ENCODE measurements at places on chromosomes 12 and 14.
A peak's percentile ranks its signal among the peaks of the same experiment; 100 is the strongest.

DNA sequence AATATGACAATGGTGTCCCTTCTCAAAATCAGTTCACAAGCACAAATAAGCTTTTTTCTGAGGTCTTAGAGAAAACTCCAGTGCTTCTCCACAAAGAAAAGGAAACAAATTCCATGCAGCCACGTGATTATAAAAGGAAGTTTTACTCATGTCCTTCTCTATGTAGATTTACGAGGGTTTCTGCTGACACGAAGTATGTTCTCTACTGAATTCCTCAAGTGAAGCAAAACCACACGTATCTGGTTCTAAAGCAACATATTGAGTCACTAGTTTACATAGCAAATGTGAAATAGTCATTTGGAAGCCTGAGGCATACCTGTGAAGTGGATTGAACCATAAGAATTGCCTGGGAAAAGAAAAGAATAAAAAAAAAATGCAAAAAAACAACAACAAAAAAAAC is 31.9 kb downstream of the BMP4 start:
- DNase-seq: no peak

- DNase-seq: no peak
Observed at GRCh38 chr12:130716969-130717366, 869 bp upstream of the RIMBP2 start.

DNA sequence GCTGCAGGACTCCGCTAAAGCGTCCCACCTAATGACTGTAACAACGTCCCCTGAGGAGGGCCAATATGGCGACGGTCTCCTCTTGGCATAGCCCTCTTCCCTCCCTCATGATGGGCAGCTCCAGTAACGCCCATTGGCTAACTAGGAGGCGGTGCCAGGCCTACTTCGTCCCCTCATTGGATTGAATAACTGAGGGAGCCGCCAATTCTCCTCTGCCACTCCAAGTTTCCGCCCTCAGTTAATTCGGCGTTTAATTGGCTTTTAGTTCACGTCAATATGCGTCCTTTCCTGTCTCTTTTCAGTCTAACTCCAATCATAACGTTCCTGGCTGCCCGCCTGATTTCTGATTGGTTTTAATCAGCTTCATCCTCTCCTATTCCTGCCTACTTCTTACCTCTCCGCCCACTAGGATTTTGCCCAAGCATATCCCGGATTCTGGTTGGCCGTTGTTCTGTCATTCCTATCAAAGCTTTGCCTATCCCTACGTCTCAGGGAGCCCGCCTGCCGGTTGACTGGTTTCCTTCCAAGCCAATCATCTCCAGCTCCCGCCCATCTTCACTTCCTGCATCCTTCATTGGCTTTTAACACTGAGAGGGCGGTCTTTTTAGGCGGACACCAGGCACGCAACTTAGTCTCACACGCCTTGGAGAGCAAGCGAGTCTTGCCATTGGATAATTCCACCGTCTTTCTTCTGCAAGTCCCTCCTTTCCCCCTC is 430 bp upstream of the SP1 start:
- peak; percentile 71 for DNase-seq

DNA sequence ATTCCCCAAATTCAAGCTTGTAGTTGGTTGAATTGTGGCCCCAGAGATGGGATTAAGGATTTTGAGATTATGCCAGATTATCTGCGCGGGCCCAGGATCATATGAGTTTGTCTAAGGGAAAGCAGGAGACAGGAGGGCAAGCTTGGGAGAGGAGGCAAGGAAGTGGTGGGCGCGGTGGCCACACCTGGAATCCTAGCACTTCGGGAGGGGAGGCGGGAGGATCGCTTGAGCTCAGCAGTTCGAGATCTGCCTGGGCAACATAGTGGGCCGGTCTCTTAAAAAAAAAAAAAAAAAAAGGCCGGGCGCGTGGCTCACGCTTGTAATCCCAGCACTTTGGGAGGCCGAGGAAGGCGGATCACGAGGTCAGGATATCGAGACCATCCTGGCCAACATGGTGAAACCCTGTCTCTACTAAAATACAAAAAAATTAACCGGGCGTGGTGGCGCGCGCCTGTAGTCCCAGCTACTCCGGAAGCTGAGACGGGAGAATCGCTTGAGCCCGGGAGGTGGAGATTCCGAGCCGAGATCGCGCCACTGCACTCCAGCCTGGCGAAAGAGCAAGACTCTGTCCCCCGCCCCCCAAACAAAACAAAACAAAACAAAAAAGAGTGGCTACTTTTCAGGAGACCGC is 881 bp upstream of the PUS1 start:
- DNase-seq: no peak

DNA sequence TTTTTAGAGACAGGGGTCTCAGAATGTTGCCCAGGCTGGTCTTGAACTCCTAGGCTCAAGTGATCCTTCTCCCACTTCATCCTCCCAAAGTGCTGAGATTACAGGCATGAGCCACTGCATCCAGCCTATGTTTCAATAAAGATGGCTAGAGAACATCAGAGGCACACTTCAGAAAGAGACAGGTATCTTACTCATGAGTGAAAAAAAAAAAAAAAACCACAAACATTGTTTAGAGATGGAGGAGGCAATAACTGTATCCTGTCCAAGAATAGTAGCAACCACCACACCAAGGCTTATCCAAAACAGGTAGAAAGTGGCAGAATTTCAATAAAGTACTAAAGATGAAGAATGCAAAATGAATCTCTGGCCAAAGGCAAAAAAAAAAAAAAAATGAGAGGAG is 30.3 kb downstream of the EEA1 start:
- DNase-seq: no peak

- DNase-seq: no peak
Observed at GRCh38 chr12:124194893-124195566, 99.9 kb upstream of the RFLNA start.

DNA sequence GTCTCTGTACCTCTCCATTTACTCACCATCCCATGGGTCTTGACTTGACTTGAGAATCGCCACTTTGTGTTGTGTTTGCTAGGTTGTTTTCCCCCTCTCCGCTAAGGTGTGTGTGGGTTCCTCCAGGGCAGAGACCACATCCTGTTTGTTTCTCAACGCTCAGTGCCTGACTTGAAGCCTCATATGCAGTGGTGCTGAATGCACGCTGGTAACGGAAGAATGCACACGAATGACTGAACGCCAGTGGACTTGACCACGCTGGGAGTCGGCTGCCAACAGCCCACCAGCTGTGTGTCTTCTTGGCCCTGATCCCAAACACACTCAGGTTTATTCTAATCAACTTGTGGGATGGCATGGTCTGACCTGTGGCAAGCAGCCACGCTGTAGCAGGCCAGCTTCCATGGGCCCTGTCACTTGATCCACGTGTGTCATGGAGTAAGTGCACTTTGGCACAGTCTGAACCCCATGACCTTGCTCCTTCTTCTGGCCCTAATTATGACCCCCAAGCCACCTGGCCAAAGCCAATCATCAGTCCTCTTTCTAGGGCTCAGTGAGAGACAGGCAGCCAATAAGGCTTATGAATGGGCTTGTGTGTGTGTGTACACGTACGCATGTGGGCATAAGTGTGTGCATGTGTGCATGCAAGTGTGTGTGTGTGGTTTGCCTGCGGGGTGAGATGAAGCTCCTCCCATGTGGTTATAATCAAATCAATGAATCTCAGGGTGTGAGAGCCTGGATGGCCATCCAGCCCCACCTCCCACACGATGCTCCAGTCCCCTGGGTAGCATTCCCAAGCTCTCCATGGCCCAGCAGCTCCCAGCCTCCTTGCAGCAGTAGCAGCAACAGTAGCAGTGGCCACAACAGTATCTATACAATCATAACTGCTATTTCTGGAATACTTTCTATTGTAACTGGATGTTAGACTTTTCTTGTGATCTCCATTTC is 6.4 kb upstream of the TC2N start:
- peak; percentile 59 for DNase-seq

DNA sequence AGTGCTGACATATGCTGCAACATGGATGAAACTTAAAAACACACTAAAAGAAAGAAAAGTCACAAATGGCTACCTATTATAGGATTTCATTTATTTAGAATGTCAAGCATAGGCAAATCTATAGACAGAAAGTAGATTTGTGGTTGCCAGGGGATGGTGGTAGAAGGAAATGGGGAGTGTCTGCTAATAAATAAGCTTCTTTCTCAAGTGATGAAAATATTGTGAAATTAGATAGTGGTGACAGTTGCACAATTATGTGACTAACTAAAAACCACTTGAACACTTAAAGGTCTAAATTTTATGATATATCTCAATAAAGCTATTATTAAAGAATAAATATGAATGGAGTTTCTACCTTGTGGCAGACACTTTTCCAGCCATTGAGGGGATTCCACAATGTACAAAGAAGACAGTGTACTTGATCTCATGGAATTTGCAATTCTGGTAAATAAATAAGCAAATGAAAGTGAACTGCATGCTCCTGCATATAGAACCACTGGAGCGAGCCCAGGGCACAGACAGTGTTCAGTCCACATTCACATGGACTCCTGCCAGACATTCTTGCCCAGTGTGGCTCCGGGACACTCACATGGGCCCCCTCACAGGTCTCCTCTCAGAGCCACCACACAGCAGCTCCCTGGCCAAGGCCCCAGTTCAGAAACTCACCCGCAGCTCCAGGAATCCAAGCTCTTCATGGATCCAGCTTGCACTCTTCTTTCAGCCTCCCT is 107.1 kb upstream of the ARID2 start:
- no peak for DNase-seq

GRCh38 chr12:84974155-84974815 is 61.7 kb upstream of the SLC6A15 start:
- no peak for DNase-seq

- DNase-seq: no peak
Observed at GRCh38 chr12:124229520-124229919, 65.4 kb upstream of the RFLNA start.

DNA sequence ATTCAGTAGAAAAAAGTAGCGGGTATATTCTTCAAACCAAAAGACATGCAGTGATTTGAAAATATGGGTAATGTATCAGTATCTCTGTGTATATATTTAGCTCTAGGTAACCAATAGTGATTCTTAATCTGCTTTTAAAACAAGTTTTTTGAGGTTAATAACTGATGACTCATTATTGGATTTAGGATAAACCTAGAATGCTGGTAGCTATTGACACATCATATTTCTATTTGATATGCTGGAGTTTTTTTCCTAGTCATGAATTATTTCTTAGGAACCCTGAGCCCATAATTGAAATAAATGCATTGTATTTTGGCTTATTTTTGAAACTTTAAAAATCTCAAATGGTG is 15.5 kb downstream of the ARF6 start:
- no peak for DNase-seq

- no peak for DNase-seq
Observed at GRCh38 chr12:14058717-14059116, 77.3 kb upstream of the GRIN2B start.

- no peak for DNase-seq
Observed at GRCh38 chr12:75505706-75506312, 5.6 kb downstream of the KRR1 start.

GRCh38 chr14:68806526-68807147 is 13.8 kb upstream of the ZFP36L1 start:
- no peak for DNase-seq

- no peak for DNase-seq
Observed at GRCh38 chr12:114847441-114848035, 163.6 kb upstream of the TBX3 start.

DNA sequence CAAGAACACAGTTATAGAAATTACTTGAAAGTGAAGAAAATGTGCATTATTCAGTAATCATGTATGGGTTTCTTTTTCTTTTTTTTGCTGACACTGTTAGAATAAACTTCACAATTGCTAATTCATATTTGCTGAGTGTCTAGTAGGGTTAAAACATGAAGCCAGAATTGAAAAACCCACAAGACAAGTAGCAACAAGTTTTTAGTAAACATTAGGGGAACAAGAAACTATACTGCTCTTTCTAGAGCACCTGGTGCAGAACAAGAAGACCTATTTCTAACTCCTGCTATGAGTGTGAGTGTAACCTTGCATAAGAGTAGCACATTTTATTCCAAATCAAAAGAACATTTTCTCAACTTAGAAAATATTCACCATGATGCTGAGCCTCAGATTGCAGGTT is 83.2 kb downstream of the ITPR2 start:
- DNase-seq: no peak

DNA sequence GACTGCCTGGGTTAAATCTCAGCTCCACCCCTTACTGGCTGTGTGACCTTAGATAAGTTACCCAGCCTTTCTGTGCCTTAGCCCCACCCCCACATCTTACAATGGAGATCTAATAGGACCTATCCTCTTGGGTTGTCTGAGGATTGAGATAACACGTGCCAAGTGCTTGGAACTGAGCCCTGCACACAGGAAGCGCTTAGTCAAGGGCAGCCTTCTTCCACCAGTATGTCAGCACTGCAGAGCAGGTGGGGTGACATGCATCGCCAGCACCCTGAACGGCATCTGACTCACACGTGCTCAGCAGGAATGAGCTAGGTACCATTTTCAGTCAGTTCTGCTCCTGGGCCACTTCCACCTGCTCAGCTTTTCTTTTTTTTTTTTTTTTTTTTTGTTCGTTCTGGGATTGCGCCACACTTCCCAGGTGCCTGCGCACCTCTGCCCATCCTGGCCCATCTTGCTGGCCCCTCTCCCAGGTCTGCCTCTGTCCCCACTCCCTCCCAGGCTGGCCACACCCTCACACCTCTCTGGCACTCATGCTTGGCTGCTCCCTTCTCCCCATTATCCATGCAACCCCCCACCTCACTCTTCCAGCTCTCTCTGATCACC is 19.6 kb downstream of the LGMN start:
- no peak for DNase-seq

DNA sequence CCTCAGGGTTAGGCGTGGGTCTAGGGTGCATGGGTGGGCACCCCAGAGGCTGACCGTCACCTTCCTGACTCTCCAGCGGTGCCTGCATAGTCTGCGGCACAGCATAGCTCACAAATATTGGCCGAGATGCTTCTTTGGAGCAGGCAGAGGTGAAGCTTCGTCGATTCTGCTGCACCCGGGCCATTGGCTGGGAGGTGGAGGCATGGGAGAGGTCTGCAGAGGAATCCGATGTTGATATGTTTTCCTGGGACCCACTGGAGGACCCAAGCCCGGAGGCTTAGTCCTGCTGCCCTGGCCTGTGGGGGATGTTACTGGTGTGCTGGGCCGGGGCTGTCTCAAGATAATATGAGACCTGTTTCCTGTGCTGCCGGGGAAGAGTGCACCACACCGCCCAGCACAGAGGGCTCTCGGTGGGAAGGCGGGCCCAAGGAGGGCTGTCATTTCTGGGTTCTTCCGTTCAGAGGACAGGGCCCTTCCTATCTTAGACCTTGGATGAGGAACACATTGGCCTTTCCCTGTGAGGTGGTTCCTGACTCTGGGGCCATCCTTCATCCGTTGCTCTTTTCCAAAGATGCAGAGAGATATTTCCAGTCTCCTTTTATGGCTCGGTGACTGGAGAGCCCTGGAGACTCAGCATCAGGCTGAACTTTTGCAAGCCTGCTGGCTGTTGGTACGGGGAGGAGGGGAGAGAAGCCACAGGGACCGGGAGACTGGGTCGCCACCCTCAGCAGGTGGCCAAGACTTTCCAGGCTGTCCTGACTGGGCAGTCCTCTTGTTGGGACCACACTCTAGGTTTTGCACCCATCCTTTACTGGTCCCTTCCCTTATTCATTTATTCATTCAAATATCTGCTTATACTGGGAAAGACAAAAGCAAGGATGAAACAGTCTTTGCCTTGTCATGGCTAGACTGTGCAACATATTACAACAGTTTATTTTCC is 143.5 kb downstream of the TSPAN9 start:
- DNase-seq: no peak
